Stimulated activated CD8-positive, alpha-beta memory T cell treated with anti-CD3 and anti-CD28 coated beads, Interleukin-7, amount 100 ng/mL, for 1 hour (primary cell): ENCODE measurements at places on chromosomes 5 and 9.

DNA sequence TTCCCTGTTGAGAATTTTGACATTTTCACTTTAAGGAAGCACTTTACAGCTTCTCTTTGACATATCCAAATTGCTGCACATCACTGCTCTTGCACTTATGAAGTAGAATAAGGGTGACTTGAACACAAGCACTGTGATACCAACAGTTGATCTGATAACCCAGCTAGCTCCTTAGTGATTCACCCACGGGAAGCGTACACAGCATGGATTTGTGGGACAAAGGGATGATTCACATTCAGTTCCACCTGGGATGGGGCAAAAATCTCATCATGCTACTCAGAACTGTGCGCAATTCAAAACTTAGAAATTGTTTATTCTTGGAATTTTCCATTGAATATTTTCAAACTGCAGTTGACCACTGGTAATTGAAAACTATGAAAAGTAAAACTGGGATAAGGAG lies 1565.5 kb upstream of the CDH9 start:
- no peak for DNase-seq

GRCh38 chr9:20981486-20981885 lies 50.0 kb downstream of the HACD4 start:
- DNase-seq, result no peak

- no peak for DNase-seq
These were observed 103.8 kb downstream of the MPDZ start for GRCh38 chr9:13175732-13176131.

DNA sequence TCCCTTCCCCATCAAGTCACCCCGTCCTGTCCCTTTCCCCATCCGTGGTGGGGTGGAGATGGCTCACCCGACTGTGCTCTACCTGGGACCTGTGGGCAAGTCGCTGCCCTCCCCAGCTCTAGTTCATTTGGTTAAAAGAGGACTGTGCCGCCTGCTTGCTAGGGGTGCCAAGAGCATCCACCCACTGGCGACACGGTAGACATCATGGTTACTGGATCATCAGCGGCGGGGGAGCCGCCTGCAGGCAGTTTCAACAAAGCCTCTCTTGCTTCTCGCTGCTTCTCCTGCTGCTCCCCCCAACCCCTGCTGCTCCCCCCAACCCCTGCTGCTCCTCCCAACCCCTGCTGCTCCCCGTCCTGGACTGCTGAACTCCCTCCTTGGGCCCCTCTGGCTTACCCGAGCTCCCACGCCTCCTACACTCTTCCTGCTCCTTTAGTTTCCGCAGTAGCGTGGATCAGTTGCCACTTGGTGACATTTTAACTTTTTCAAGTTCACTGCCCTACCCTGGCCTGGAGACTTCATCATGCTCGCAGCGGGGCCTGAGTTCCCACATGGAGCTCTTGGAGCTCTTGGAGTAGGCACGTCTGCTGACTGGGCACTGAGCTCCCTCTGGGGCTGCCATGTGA lies 22.0 kb upstream of the SCGB3A1 start:
- DNase-seq, result no peak

DNA sequence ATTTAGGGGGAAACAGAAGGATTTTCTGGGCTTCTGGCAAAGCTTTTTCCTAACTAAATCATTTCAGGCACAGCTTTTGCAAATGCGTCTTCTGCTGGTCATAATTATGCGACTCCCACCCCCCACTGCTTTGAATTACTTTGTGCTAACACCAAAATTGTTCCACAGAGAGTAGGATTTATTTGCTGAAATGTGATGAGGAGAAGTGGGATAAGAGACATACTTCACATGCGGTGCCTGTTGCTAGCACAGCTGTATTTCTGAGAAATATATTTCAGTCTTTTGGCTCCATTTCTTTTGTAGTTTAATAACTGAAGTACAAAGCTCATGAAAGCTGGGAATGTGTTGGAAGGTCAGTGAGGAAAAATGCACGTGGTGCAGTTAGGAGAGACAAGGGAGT lies 83.2 kb upstream of the TAS2R1 start:
- no peak for DNase-seq

DNA sequence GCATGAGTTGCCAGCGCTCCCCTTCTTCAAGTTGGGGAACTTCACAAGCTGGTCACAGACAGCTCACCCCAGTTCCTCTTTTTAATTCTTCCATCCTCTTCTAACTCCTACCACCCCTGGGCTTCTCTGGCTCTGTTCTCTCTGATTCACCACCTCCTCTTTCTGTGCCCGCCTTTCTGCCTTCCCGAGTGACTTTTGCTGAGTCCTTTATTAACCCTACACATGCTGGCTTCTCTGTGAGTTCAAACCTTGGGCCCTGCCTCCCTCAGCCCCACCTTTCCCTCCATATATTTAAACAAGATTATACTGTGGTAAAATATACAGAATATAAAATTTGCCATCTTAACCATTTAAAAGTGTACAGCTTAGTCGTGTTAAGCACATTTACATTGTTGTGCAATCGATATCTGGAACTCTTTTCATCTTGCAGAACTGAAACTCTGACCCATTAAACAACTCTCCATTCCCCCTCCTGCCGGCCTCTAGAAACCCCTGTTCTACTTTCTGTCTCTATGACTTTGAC lies 32.0 kb downstream of the SLC46A2 start:
- no peak for DNase-seq

- DNase-seq, result no peak
These were observed 374.8 kb downstream of the EFNA5 start for GRCh38 chr5:107295914-107296313.

DNA sequence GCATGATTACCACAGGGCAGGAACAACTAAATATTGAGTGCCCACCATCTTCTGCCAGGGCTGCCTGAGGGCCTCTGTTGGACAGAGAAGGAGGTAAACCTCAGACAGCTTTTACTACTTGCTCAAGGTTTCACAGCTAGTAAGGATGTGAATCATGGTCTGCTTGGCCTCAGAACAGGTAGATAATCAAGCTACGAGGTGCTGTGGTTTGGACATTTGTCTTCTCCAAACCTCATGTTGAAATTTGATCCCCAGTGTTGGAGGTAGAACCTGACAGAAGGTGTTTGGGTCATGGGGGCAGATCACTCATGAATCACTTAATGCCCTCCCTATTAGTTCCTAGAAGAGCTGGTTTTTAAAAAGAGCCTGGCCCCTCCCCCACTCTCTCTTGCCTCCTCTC lies 541.2 kb upstream of the TRPC7 start:
- no peak for DNase-seq

- no peak for DNase-seq
These were observed 216.6 kb downstream of the TSSK1B start for GRCh38 chr5:113218200-113218599.

GRCh38 chr9:7089406-7090193 lies 331.8 kb downstream of the KDM4C start:
- DNase-seq, result no peak

GRCh38 chr5:68440245-68440644 lies 224.7 kb downstream of the PIK3R1 start:
- DNase-seq, result no peak

DNA sequence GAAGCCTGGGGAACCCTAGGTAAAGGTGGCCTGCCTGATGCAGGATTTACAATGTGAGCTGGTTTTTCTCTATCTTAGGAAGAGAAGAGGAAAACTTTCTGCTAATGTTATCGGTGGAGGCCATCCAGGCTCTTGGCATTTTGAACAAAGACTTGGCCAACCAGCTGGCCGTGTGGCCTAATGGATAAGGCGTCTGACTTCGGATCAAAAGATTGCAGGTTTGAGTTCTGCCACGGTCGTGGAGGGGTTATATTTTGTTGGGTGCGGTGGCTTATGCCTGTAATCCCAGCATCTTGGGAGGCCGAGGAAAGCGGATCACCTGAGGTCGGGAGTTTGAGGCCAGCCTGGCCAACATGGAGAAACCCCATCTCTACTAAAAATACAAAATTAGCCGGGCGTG lies 9.6 kb downstream of the C9orf152 start:
- no peak for DNase-seq

- DNase-seq, result no peak
These were observed 247.4 kb upstream of the RASA1 start for GRCh38 chr5:87020099-87020934.

DNA sequence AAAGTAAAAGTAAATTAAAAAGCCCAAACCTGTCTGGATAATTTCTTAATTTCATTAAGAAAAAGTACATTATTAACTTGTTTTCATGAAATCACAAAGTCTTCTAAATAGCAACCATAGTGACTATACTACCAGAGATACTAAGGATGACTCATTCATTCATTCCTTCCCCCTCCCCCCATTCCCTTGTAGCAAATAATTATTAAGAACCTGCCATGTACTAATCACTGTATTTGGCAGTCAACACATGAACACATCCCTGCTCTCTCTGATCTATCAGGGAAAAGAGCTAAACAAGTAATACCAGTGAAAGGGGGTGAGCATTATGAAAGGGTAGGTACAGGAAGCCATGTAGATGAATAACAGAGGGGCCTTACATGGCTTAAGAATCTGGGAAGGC lies 203.9 kb downstream of the CWC27 start:
- no peak for DNase-seq

- DNase-seq, result no peak
These were observed 682.3 kb downstream of the BRINP1 start for GRCh38 chr9:118686959-118687358.

GRCh38 chr9:98438666-98439065 lies 183.2 kb upstream of the TBC1D2 start:
- DNase-seq, result no peak

DNA sequence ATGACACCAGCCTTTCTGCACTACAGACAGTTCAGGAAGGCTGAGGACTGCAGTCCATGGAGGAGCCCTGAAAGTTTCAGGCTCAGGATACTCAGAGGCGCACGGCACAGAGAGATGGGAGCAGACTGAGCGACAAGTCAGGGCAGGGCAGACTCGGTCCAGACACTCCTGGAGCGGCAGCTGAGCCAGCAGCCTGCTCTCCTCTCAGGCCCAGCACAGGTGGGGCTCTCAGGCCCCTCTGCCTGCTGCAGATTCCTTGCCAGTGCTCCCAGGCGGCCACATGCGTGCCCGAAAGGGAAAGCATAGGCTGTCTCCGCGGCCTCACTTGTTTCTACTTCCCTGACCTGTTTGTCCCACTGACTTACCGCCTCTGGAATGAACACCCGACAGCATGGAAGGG lies 228.3 kb downstream of the IRX2 start:
- DNase-seq, result no peak

GRCh38 chr5:179148703-179149170 lies 88.6 kb downstream of the ZNF354C start:
- DNase-seq, result no peak

GRCh38 chr9:28166179-28166578 lies 592.9 kb upstream of the C9orf72 start:
- no peak for DNase-seq

DNA sequence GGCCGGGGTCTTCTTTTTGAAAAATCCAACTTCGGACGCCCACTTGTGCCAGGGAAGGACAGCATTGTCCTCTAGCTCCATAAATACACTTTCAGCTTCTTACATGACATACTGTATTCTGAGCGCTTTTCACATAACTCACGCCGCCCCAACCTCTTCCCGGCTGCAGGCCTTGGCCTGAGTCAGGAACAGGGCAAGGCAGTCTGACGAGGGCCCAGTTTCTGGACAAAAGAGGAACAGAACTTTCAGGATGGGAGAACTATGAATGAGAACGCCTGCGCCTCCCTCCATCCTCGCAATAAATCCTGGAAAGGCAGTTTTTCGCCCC lies 650 bp downstream of the DCTN4 start:
- DNase-seq, result no peak

DNA sequence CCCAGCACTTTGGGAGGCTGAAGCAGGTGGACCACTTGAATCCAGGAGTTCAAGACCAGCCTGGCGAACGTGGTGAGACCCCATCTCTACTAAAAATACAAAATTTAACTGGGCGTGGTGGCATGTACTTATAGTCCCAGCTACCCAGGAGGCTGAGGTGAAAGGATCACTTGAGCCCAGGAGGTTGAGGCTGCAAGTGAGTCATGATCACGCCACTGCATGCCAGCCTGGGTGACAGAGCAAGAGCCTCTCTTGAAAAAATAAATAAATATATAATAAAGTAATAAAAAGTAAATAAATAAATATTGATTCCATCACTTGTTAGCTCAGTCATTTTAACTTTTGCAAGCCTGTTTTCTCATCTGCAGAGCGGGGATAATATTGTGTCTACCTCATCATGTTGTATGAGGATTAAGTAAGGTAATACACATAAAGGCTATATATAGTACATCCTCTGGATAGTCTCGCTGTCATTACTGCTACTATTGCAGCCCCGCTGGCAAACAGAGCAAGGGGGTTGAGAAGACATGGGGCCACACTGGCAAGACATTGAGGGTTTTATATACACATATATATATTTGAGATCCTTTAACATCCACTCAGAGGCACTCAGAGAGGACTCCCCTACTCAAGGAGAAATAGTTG lies 210.9 kb downstream of the C9orf152 start:
- DNase-seq, result no peak

DNA sequence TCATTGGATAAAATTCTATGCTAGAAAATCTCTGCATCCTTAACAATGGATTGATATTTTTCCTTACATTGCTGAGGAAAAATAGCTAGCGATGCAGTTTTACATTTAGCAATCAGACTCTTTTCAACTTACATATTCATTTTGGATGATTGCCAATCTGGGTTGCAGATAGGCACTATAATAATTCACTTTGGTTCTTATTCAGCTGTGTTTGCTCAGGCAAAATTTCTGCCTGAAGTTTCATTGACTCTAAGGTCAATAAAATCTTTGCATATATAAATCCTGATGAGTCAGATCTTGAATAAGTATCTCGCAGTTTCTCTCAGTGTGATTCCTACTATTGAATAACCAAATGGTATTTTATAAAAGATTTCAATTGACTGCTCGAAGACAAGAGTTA lies 1105.8 kb downstream of the CDH18 start:
- DNase-seq, result no peak

- no peak for DNase-seq
These were observed 112.5 kb downstream of the FAM174A start for GRCh38 chr5:100647461-100648230.

DNA sequence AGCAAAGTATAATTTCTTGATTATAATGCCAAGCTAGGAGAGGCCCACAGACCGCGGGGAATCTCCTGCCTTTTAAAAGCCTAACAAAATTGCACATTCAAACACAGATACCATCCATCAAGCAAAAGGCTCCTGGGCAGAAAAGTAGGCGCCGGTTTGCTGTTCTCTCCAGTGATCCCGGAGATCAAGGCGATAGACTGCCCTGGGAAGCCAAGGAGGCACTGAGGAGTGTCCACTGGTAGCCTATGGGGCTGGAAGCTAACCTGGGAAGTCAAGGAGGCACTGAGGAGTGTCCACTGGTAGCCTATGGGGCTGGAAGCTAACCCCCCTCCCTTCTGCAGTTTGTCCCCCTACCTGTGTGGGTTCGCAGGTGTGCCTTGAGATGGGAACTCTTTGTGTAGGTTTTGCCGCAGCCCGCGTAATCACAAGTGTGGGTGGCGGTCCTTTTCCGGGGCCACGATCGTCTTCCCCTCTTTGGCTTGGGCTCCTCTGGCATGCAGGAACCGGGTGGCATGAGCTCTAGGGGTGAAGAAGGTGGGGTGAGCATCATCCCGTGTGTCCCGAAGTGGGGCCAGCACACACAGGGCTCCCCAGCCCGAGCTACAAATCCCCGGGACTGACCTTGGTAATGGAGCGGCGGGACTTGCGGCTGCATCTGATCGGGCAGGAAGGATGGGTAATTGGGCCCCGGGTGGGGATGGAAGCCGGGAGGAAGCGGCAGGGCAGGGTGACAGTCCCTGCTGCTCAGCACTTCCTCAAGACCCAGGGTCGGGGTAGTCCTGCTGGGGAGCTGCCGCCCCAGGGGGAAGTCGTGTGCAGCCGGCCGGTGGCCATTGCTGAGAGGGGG lies 2.7 kb downstream of the KLF4 start:
- no peak for DNase-seq
